COLO829 (cell line): ENCODE measurements at places on chromosomes 5 and 9.

DNA sequence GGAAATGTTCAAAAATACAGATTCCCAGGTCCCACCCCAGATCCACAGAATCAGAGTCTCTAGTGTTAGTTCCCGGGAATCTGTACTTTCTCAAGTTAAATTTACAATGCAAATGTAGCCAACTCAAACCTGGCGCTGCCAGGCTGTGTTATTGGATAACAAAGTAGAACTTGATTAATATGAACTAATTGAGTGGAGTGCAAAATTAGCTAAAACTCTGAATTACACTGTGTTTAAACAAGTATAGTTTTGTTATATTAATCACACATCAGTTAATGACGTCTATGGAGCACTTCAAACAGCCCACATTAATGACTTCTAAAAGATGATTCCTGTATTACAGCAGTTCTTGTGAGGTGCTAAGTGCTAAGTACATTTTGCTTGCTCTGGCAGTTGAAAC, 32.4 kb upstream of the CYFIP2 start:
- no peak for DNase-seq

DNA sequence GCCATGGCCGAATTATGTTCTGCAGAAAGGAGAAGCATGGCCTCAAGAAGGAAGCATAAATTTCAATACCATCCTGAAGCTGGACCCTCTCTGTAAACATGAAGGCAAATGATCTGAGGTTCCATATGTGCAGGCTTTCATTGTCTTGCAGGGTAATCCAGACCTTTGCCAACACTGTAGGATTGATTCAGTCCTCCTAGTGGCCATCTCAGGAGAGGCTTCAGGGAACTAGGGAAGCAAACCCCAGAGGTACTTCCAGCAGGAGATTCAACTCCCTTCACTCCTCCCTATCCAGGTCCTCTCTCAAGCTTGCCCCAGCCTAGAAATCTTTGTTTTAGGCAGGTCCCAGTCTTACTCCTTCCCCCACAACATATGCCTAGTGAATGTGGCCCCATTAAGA, 99.3 kb upstream of the HCN1 start:
- DNase-seq, result no peak

DNA sequence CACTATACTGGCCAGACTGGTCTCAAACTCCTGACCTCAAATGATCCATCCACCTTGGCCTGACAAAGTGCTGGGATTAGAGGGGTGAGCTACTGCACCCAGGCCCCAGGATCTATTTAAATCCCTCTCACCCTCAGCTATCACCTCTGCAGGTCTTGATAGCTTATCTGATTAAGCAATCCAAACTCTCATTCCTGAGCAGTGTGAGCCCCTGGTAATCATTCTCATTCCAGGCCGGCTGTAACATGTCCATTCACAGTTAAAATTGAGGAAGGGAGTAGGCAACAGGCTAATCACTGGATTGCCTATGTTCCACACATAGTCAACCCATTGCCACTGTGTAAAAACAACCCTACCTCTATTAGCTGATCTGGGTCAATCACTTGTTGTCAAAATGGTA, 111.1 kb downstream of the AGTPBP1 start:
- no peak for DNase-seq

GRCh38 chr5:24497145-24497544, 147.6 kb downstream of the CDH10 start:
- DNase-seq, result no peak

- no peak for DNase-seq
Observed at GRCh38 chr5:62653001-62653863, 74.6 kb downstream of the LRRC70 start.

GRCh38 chr9:108626743-108627142, 229.0 kb downstream of the ACTL7B start:
- no peak for DNase-seq

DNA sequence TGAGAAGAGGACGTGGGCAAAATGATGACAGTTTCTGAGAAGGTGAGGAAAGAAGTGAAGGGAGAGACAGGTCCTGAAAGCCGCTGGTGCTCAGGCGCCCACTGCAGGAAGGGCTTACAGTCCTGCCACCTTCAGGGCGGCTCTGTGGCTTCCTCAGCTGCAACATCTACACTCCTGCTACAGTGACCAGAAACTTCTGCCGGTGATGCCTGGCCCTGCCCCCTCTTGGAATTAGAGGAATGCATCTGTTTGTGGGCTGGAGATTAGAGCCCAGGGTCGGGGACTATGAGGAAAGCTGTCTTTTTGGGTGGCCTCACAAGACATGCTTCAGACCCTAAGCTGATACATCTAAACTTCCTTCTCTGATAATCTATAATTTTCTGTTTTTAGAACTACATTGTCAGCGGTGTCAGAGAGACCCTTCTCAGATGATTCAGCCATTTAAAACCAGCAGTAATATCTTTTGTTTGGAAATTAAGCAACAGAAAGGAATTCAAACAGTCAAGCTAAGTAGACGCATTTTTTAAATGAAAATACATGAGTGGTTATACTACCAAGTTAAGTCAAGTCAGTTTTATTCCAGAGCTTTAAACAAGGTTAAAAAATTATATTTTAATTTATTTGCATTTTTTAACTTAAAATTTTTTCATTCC, 30.4 kb downstream of the PRDM6 start:
- DNase-seq, result no peak

GRCh38 chr9:38086496-38086895, 17.5 kb upstream of the SHB start:
- no peak for DNase-seq

DNA sequence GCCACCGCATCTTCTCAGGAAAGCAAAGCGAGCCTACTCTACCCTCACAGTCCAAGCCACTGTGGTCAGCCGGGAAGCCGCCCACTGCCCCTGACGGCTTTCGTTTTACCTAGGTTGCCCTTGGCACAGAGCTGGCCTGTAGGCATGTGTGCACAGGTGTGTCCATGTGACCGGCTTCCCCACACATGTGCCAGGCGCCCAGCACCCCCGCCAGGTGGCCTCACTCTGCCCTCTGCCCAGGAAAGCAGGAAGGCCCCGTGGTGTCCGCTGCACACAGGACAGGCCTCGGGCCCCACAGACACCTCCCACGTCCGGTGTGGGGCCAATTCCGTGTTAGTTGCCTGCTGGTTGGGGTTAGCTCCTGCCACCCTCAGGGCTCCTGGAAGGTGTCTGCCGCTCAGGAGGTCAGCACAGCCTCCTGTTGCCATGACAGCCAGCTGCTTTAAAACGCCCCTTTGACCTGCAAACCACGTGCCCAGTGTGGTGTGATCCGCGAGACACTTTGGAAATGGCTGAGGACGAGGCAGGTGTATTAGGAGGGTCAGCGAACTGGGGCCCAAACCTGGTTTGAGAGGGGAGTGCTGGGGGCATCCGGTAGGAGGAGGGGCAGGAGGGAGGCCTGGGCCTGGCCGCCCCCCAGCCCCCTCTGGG, 28.7 kb downstream of the TPPP start:
- DNase-seq, result no peak

DNA sequence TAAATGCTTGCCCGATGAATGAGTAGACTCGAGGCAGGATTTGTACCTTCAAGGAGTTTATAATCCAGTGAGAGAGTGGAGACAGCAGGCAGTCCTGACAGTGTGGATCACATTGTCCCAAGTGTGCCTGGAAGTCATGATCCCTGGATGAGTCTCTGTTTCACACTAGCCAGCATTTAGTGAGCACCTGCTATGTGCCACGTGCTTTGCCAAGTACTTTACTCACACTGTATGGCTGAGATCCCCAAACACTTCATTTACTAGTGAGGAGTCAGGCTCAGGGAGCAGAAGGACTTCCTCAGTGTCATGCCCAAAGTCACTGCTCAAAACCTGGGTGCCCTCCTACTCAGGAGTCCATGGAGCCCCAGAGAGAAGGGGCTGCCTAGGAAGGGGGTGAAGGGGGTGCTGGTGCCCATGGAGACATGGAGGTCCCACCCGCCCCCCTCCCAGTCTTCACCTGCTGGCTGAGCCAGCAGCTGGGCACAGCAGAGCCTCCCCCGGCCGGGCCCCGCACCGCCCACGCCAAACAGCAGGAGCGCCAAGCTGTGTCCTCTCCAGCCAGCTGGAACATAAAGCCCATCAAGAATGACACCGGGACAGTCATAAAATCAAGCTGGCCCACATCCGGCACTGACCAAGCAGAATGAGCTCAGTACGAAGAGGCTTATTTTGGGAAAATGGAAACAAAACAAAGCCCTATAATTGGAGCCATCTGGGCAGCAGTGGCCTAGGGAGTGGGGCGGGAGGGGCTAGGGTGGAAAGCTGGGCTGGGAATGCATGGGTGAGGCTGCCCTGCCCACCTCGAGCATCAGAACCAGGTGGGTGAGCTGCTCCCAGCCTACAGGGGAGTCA, 10.6 kb downstream of the LAMC3 start:
- no peak for DNase-seq
